ENCODE measurements at places on chromosomes 2 and 18.
A peak's percentile ranks its signal among the peaks of the same experiment; 100 is the strongest.

- DNase-seq = no peak
Observed at GRCh38 chr2:23213196-23213595, 171.8 kb upstream of the KLHL29 start.

DNA sequence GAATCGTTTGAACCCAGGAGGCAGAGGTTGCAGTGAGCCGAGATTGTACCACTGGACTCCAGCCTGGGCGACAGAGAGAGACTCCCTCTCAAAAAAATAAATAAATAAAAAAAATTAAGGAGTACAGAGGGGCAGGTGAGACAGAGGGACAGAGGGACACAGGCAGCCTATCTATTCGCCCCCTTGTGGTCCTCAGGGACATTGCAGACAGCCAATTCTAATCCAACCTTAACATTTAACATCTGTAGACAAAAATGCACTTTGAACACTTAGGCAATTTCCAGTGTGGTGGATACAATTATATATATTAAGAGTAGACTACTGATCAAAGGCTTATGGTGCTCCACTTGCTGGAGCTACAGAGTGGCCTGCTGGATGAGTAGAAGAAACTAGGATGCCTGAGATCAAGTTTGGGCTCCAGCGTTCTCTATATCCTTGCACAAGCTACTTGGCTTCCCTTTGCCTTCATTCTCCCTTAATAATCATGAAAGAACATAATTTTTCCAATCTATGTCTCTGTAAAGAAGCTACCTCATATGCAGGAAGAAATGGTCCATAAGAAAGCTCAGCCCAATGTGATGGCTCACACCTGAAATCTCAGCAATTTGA is 8.2 kb upstream of the SMARCAL1 start:
- DNase-seq = peak; percentile 37

DNA sequence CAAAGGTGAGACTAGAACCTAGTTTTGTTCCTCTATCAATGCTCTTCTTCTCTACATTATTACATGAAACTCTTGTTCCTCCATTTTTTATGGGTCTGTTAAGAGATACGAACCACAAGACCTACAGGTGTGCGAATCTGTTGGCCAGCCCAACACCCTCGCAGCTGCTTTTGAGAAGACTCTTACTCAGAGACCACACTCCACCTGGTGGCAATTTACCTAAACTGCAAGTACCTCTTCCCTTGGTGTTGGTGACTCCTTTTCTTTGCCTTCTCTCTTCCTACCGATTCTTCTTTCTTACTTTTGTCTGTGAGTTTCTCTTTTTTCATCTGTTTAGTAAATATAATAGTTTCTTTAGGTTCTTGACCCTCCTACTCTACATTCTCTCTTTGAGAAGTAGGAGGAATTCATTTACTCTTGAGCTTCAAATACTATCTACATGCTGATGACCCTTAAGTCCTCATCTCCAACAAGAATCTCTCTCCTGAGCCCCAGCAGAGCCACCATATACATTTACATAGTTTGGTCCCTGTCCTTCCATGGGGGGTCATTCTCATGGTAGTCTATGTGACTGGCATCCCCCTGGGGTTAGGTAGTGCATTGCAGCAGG is 81.8 kb upstream of the GAREM1 start:
- DNase-seq = peak; percentile 66

DNA sequence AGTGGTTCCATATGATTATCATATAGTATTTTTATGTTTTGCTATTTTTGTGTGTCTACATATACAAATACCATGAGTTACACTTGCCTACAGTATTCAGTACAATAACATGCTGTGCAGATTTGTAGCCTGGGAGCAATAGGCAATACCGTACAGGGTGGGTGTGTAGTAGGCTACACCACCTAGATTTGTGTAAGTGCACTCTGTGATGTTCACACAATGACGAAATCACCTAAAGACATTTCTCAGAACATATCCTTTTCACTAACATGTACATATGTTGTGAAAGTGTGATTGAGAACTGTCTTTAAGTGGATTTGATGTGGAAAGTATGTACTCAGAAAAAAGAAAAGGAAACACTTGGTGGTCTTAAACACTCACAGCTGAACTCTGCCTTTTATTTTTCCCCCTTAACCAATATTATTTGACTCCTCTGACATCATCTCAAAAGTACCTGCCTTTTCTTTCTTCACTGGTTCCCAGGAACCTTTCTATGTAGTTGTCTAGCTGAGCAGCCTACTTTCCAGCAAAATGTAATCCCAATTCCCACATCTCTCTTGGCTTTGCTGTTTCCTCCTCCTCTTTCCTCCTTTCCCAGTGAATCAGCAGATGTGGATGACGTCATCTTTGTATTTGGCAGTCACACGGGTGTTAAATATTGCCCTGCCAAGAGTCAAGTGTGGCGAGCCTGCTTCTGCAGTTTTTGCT is 47.7 kb downstream of the OSBPL6 start:
- peak; percentile 93 for DNase-seq

DNA sequence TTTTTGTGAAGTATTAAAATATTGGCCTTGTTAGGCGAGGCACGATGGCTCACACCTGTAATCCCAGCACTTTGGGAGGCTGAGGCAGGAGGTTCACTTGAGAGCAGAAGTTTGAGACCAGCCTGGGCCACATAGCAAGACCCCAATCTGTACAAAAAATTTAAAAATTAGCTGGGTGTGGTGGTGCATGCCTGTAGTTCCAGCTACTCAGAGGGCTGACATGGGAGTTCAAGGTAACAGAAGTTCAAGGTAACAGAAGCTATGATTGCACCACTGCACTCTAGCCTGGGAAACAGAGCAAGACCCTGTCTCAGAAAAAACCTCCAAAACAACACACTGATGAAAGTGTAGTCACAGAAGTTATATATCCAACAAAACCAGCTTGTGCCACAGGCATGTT is 39.8 kb downstream of the IMPA2 start:
- no peak for DNase-seq

DNA sequence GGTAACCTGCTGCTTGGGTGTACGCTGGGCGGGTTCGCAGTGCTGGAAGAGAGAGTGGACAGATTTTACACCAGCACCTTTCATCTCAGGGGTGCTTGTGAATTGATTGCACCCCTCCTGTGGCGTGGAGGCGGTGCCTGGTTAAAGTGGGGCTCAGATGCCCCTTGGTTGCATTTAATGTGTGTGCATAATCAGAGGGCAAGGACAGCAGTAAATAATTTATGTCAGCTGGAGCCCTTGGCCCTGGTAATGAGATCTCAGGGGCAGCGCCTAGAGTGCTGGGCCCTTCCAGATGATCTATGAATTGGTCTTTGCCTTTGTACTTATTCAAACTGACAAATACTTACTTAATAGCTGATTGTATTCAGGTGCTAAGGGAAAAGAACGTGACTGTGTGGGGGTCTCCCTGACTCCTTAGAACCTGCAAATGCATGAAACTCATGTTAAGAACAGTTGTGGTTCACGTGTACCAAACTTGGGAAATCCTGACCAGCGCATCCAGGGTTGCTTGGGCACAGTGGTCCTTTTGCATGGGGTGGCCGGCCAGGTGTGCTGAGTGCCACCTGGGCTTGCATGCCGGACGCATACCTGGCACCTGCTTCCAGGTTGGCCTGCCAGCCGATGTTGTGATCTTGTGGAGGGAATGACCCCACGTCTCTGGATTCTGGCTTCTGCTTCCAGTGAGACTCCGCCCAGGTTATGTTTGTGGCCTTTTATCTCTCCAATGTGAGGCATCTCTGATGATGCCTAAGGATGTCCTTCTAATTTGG is 118.5 kb downstream of the AGAP1 start:
- DNase-seq = no peak

DNA sequence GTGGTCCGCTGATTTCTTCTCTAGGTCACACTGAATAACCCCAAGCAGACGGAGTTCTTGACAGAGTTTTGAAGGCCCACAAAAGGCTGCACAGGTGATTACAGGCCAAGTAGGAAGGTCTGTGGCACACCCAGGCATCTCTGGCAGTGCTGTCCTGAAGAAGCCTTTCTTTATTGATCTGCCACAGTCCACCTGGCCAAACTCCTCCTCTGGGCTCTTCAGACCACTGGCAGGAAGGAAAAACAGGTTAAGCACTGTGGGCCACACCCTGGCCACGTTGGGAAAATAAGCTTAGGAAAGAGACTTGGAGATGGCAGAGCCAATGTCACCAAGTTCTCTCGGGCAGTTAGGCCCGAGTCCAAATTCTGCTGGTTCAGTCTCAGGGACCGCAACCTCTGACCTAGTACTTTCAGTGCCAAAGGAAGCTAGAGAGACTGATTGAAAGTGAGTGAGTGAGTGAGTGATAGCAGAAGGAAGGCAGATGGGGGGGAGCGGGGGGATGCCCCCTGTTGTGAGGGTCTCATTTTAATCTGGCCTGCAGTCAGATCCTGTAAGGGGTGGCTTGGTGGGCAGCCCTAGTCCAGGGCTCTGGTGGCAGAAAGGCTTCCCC is 102.9 kb downstream of the TGFA start:
- no peak for DNase-seq

- DNase-seq = no peak
Observed at GRCh38 chr2:236172255-236173035, 4.3 kb upstream of the GBX2 start.

DNA sequence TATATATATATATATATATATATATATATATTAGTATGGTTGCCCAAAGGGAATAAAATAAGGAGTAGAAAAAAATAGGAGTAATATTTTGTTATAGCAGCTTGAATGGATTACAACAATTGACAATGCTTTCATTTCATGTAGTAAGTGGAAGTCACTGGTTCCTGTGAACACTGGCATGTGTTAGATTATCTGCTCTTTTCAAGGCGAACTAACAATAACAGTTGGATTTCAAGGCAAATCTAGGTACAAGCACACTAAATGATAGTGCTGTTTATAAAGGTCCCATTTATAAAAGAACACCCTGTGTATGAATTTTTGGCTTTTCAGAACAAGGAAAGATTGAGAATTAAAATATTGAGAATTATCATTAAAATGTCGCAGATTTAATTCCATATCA is 1535.7 kb downstream of the LRP1B start:
- no peak for DNase-seq

- DNase-seq = peak; percentile 40
Observed at GRCh38 chr18:57447154-57447621, 12.0 kb downstream of the ONECUT2 start.

DNA sequence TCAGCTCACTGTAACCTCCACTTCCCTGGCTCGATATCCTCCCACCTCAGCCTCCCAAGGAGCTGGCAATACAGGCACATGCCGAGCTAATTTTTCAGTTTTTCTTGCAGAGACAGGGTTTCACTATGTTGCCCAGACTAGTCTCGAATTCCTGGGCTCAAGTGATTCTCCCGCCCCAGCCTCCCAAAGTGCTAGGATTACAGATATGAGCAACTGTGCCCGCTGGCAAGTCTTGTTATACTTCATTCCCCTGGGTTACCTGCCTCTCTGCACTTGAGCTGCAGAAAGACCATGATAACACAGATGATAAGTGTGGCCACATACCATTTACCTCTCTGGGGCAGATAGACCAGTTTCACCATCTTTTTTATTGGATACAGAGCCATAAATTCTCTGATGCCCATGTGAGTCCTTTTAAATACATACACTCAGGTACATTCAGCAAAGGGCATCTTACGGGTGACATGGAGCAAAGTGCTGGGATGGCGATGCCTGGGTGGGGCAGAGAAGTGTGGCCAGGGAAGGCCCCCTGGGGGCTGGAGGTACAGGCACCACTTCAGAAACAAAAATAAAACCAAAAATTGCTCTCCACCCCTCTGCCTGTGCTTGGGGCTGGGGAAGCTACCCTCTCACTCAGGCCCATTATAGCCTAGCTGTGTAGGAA is 20.4 kb downstream of the CCT7 start:
- DNase-seq = no peak

DNA sequence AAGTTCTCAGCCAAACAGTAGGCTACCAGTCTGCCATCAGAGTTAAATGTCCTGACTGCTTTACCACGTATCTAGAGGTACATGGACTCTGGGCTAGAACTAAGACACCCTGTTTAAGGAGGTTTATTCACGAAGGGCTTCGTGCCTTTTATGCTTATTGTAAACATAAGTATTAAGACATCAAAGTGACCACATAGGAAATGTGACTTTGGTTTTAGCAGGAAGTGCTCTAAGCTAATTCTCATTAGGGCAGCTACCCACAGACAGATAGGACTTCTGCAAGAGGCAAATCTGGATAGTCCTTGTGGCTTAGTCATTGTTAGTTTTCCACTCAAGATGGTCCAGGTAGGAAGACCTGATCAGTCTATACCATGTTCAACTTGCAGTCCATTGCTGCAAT is 233.3 kb upstream of the MGAT5 start:
- no peak for DNase-seq

DNA sequence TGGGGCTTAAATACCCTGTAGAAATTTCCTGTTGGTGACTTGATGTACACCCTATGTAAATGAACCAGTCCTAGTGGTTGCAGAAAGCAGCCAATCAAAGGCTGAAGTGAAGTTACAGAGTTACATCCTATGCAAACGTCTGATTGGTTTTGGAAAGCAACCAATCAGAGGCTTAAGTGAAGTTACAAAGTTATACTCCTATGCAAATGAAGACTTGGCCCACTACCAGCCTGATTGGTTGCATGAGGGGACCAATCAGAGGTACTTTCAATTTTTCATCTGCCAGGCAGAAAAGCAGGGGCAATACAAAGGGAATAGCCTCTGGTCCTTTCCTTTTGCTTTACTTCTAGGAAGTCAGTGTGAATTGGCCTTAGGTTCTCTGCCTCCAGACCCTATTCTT is 13.6 kb upstream of the ZNF397 start:
- no peak for DNase-seq

DNA sequence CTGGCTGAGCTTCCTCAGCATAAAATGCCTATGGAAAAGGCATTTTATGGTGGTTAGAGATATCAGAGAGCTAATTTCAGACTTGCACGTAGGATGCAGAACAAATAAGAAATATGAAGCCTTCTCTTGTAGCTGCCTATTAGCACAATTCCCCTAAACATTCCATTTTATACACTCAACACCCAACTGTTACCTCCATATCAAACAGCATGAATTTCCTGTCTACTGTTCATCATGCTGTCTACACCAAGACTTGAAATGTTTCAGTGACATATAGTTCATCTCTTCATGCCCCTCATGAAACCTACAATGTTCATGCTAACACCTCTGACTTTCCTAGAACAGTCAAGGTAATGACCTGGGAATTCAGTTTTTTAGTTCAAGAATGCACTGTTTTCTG is 249.9 kb downstream of the PIEZO2 start:
- DNase-seq = peak; percentile 32

- no peak for DNase-seq
Observed at GRCh38 chr2:2466534-2466933, 135.5 kb upstream of the MYT1L start.

GRCh38 chr2:224986477-224986876 is 55.8 kb downstream of the DOCK10 start:
- no peak for DNase-seq

DNA sequence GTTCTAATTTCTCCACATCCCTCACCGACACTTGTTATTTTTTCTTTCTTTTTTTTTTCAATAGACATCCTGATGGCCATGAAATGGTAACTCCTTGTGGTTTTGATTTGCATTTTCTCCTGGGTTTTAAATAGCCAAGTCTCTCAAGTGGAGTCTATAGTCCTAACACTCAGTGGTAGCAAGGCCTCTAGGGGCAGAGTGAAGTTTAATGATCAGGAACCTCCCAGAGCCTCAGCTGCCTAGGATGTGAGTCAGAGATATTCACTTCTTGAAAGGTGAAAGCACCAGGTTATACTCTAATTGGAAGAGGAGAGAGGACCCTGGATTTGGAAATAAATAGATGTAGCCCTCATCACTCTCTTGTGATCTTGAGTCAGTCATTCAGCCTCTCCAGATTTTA is 62.7 kb upstream of the CAPN13 start:
- DNase-seq = no peak
